ENCODE measurements at places on chromosomes 4 and X.
A peak's percentile ranks its signal among the peaks of the same experiment; 100 is the strongest.

- H3K27me3 ChIP-seq, result no peaks in the 10 kb centered on the region
- H3K4me3 ChIP-seq, result no peak overlapping the region
- H3K4me1 ChIP-seq, result no peaks in the 10 kb centered on the region
- no peaks in the 10 kb centered on the region for H3K36me3 ChIP-seq
Measured at GRCh38 chr4:94913316-94913715, 155.6 kb downstream of the BMPR1B start.

- H3K4me3 ChIP-seq, result no peak overlapping the region
- no peaks in the 10 kb centered on the region for H3K27me3 ChIP-seq
- peaks cover 43% of the 10 kb centered on the region for H3K4me1 ChIP-seq
- DNase-seq, result no peak
Measured at GRCh38 chr4:6964858-6965257, 55.2 kb downstream of the TBC1D14 start.

- H3K27me3 ChIP-seq, result no peaks in the 10 kb centered on the region
- peak overlapping the region; percentile 39 for H3K4me3 ChIP-seq
- H3K4me1 ChIP-seq, result peaks cover 23% of the 10 kb centered on the region
- no peak overlapping the region for H3K27ac ChIP-seq
- DNase-seq, result no peak
Measured at GRCh38 chr4:89837385-89837992, 528 bp upstream of the SNCA start.

GRCh38 chr4:7666744-7667143 lies 232.0 kb upstream of the PSAPL1 start:
- no peaks in the 10 kb centered on the region for H3K36me3 ChIP-seq
- H3K27me3 ChIP-seq, result peaks cover 4% of the 10 kb centered on the region
- H3K4me1 ChIP-seq, result no peaks in the 10 kb centered on the region
- no peak overlapping the region for H3K27ac ChIP-seq
- no peak overlapping the region for H3K4me3 ChIP-seq
- no peak for DNase-seq

DNA sequence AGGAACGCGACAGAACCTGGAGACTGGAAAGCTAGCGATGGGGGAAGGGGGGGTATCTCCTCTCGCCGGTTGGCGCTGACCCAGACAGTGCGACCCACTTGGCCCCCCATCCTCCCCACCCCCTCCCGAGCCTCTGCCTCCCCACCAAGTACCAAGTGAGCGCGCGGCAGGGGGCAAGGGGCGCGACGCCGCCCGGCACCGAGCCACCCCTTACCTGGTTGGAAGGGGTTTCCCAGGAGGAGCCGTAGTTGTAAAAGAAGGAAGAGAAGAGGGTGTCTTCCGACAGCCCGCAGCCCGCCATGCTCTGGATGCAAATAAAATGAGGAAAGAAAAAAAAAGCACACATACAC lies 112.2 kb downstream of the DHX15 start:
- H3K4me1 ChIP-seq, result peaks cover 7% of the 10 kb centered on the region
- no peak overlapping the region for H3K27ac ChIP-seq
- H3K27me3 ChIP-seq, result peaks cover 35% of the 10 kb centered on the region
- DNase-seq, result no peak
- peak overlapping the region; percentile 64 for H3K4me3 ChIP-seq
- H3K36me3 ChIP-seq, result no peaks in the 10 kb centered on the region

- H3K27ac ChIP-seq, result no peak overlapping the region
- H3K36me3 ChIP-seq, result peaks cover 4% of the 10 kb centered on the region
- H3K4me1 ChIP-seq, result no peaks in the 10 kb centered on the region
- H3K27me3 ChIP-seq, result no peaks in the 10 kb centered on the region
- no peak overlapping the region for H3K4me3 ChIP-seq
- no peak for DNase-seq
Measured at GRCh38 chrX:124033821-124034220, 72.3 kb downstream of the STAG2 start.

Measured in T-cell (primary cell).